ENCODE measurements at places on chromosomes 11 and 22.

DNA sequence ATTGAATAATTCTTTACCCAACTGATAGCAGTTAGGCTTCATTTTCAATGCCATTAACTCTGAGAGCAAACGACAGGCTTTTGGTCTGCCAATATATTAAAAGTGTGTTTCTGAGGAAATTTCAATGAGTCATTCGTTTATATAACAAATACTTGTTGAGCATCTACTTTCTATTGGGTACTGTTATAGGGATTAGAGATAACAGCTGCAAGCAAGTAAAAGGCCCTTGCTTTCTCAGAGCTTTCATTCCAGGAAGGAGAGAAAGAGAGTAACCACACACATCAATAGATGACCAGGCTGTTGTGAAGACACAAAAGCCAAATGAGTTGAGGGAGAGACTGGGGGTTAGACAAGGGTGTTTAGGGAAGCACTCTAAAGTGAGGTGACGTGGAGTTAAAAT, 35.7 kb downstream of the CD44 start:
- DNase-seq, result no peak

DNA sequence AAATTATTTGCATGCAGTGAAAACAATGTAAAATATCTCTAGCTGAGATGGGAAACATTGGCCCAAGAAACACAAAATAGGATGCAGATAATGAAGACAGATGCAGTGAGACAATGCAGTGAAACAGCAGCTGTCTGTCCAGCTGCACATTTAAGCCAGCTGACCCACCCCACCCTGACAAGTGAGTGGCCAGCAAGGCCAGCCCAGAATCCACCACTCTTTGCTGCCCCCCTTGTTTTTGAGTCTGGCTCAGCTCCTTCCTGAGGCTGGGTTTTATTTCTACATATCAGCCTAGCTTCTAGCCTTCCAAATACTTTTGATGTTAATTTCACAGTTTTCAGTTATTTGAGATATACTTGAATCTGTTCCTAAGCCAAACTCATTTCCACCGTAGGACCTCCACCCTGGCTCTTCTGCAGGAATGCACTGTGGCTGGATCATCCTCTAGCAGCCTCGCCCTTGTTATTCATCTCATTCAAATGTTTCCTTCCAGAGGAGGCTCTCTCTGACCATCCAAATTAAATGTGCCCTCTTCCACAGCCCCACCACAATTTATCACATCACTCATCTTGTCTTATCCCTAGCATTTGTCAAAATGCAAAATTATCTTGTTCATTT, 154.1 kb upstream of the POU2AF2 start:
- no peak for DNase-seq

DNA sequence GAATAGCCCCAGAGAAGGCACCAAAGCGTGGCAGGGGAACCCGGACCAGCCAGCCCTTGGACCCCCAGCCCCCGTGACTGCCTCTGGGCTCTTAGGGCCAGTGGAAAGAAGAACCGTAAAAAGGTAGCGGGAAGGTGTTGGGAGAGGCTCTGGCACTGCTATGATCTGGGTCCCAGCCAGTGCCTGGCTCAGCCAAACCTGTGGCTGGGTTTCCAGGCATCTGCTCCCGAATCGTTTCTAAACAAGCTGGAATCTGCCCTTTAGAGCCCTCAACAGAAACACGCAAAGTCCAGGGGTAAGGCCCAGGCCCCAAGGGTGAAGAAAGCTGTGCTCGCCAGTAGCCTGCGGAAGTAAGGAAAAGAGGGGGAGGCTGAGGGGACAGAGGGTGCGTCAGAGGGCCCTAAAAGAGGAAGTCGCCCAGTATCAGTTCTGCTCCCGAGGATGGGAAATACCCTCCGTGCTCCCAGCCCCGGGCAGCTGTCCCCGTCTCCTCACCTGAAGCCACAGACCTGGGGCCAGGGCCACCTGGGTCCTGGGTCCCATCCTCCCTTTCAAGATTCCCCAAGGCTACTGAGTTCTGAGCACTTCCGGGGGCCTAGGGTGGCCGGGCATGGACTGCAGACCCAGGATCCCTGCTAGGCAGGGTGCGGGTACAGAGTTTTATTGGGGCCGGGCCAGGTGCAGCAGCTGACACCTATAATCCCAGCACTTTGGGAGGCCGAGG, 24.7 kb downstream of the IL10RA start:
- no peak for DNase-seq

DNA sequence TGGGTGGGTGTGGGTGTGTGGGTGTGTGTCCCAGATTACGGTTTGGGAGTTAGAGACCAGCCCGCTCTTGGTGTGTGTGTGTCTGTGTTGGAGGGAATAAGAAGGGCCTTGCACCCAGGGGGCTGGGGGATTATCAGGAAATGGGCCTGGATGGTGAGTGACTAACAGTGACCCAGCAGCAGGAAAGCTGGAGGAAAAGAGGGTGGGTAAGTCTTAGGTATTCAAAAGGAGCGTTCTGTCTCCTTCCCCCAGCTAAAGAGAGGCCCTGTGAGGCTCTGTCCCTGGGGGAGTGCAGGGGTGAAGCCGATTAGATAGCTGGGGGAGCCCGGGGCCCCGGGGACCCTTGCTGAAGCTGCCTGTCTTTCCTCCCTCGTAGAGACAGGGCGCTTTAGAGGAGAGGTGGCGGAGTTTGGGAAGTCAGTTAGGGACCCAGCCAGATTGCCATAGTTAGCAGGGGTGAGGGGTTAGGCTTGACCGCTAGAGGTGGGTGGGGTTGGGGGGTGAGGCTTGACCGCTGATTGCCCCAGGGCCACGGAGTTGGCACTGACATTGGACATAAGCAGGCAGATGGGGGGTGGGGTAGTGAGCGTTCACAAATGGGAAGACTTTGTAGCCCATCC, 1.5 kb downstream of the OAF start:
- DNase-seq, result no peak

DNA sequence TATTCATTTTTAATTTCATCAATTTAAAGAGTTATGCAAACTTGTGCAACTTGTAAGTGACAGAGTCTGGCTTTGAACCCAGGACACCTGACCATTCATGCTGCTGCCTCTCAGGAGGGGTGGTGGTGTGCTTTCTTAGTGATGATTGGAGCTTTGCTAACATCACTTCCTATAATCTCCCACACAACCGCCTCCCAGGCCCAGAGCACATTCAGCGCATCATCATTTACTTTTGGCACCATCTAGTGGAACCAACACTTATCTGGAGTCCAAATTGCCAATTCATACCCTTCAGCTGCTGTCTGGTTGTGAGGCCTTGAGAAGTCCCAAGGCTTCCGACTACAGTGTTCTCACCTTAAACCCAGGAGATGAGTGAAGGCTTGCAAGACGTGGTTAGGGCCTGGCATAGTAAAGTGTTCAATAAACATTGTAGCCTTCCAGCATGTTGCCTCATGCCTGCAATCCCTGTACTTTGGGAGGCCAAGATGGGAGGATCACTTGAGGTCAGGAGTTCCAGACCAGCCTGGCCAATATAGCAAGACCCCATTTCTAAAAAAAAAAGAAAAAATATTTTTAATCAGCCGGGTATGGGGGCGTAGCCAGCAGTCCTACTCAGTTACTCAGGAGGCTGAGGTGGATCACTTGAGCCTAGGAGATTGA, 1.1 kb upstream of the TTLL1 start:
- DNase-seq, result peak; percentile 55

GRCh38 chr11:69144316-69145049, 11.3 kb upstream of the SMIM38 start:
- DNase-seq, result no peak

DNA sequence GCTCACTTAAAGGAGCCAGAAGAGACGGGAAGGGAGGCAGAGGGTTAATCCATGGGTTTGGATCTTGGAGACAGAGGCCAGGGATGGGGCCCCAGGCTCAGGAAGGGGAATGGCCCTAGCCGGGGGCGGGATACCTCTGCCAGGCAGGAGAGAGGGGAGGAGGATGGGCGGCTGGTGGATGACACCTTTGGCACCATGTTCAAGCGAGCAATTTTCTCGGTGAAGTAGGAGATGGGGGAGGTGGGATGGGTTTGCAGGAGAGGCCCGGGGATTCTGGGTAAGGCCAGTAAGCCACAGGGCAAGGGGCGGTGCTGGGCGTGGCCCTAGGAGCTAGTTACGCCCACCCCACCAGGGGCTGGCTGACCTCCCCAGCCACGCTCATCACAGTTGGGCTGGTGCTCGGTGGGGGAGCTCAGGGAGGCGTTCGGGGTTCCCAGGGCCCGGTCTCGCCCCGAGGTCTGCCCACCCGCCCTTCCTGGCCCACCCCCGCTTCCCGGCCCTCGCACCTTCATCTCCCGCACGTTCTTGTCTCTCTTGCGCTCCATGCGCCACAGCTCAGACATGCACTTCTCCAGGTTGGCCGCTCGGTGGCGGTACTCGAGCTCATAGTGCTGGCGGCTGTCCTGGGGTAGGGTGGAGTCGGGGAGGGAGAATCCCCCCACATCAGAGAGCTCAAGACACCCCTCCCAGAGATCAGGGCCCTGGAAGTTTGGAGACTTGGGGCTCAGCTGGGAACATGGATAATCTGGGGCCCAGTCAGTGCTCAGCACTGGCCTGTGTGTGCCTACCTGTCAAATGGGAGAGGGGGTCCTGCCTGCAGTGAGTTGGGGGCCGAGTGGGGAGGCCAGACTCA, 12.7 kb downstream of the BAIAP2L2 start:
- no peak for DNase-seq

Measured in SK-N-MC (cell line).